ENCODE measurements at places on chromosomes 5 and 9.

DNA sequence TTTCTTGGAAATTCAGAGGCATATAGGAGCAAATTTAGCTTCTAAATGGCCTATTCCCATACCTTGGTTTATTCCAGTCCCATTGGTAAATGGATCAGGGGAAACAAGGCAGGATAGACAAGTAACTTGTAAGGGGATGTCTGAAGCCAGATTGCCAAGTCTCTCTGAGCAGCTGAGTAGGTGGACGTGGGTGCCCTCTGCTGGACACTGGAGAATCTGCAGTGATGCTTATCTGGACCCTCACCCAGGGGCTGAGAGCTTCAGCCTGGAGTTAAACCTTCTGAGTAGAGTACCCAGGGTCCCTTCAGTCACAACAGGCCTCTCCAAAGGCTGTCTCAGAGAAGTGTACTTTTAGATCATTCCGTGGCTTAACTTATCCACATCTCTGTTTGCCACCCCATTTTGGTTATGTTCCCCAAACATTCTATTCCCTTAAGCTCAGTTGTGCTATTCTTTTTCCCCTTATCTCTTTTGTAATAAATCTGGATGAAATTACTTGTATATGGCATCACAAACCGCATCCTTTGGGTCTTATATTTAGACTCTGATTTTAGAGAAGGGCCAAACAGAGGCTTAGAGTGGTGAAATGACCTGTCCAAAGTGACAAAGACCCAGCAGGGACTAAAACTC lies 218.3 kb upstream of the GLRA1 start:
- peak; percentile 29 for DNase-seq

GRCh38 chr5:14760548-14761002 lies 96.1 kb downstream of the OTULIN start:
- DNase-seq, result no peak

DNA sequence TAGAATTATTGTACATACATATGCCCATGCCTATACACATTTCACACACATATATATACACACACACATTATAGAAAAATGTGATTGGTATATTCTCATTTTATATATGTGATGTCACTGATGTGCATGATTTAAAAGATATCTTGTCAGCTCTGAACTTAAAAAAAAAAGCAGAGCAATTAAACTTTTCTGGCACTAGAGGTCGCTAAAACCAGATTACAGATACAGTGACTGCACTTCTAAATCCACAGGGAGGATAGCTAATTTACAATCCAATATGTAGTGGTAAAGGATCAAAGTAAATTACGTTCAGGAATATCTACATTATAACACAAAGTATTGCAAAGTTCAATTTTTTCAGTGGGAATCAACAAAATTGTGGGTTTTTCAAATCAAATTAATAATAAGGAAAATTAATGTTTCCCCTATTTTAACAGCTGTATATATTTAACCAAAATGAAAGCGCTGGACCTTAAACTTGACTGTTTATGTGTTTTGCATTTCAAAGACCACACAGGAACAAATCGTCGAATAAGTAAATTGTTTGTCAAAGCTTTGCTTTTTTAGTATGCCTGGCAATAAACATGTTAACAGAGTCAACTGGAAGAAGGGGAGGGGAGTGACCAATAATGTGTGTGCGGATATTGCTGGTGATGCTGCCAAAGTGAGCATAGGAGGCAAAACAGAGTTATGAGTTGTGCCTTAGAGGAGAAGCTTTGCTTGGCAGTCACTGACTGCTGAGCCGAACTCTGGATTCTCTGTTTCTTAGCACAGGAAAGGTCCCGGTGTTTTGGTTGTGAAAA lies 1201.4 kb upstream of the C9orf72 start:
- DNase-seq, result no peak

GRCh38 chr9:134738869-134739659 lies 97.5 kb downstream of the COL5A1 start:
- peak; percentile 9 for DNase-seq

DNA sequence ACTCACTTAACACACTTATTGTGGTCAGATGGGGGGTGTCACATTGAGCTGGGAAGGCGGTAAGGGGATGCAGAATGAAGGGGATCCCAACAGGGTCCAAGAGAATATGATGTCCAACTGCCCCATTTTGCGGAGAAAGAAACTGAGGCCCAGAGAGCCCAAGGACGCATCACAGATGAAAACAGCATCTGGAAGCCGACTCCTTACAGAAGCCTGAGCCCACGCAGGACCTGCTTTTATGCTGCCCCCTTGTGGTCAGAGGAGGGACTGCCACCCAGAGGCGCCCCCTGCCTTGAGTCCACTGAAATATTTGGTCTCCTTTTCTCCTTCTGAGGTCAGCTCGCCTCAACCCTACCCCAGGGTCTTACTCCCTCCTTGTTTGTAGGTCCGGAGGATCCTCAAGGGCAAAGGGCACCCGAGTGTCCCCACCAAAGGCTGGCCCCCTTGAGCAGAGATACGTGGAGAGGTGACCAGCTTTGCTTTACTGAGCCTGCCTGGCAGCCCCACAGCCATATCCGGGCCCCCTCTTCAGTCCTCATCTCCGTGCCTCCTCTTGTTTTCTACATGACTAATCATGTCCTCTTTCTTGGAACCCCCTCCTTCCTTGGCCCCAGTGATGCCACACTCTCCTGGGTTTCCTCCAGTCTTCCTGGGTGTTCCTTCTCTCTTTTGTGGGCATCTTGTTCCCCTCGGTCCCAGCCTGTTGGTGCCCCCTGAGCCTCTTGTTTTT lies 30.0 kb upstream of the TTLL11 start:
- DNase-seq, result peak; percentile 34

- no peak for DNase-seq
Observed at GRCh38 chr5:33905381-33905780, 13.6 kb upstream of the ADAMTS12 start.

GRCh38 chr5:17156463-17156862 lies 61.0 kb upstream of the BASP1 start:
- no peak for DNase-seq

DNA sequence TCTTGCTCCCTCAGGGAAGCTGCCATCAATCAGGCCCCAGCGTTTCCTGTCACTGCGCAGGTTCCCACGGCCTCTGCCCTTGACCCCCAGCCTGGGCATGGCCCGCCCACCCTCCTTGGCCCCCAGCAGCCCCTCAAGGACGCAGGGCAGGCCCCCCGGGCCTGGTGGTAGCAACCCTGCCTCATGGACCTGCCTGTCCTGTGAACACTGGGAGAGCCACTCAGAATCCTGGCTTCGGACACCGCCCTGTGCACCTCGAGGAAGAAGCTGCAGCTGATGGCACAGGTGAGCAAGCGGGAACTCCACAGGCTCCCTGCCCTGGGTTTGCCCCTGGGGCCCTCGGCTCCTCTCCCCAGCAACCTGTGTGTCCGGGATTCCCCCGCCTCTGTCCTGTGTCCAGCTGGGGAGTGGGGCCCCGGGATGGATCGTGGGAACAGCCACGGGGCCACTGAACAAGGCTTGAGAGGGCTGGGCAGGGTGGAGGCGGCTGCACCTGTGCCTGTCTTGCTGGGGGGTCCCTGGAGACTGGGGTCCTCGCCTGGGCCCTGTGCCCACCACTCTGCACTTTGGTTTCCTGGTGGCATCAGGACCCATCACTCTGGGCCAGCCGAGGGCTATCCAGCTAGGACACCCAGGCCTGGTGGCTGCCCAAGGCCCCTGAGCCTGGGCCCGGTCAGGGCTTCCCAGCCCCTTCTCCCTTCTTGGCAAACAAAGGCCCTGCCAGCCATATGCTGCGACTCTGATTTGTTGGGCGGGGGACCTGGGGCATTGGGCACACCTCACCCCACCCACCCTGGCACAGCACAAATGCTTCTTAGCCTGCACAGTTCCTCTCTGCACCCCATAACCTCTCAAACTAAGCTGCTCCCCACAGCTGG lies 33.5 kb upstream of the EGFL7 start:
- no peak for DNase-seq

GRCh38 chr5:140383300-140383699 lies 18.3 kb upstream of the ANKHD1 start:
- no peak for DNase-seq

DNA sequence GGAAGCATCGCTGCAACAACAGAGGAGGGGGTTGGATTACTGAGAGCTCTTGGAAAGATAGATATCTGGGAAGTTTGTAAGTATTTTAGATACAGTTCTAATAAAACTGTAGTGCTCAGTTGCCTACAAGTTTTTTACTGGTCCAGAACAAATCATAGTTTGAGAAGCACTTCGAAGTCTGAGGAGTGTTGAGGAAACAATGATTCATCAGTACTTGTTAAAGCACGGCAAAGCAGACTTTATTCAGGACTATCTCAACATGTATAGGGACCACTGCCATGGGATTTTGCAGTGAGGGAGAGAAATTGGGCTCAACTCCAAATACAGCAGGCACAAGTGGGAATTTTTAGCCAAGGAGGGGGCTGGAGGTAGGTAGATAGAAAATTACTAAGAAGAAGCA lies 25.3 kb upstream of the RECK start:
- DNase-seq, result no peak

- DNase-seq, result no peak
Observed at GRCh38 chr5:62354028-62354874, 48.2 kb downstream of the KIF2A start.

DNA sequence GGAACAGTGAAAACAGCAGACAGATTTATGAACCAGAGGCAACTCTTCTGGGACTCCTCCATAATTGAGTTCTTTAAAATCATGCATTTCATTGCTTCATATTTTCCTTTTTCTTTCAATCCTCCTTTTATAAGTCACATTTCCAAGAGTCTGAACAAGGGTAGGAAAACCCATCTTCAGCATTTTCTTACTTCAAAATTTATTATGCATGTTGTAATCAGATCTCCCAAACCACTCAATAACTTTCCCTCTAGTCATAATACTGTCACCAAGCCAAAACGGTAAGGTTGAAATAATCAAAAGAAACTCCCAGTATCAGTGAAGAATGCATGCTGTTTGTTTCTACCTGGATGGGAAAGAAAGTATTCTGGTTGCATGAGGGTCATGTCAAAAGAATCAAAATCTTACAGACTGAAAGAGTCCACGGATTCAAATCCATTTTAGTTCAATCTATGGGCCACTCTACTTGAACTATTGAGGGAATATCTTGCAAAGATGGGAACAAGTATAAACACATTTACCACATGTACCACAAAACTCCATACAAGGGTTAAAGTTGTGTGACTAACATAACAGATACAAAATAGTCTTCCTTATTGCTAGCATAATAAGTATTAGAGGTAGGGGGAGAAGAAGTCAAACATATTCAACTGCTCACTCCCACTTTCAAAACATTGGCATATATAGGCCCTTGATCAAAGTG lies 797.3 kb downstream of the MAT2B start:
- no peak for DNase-seq

DNA sequence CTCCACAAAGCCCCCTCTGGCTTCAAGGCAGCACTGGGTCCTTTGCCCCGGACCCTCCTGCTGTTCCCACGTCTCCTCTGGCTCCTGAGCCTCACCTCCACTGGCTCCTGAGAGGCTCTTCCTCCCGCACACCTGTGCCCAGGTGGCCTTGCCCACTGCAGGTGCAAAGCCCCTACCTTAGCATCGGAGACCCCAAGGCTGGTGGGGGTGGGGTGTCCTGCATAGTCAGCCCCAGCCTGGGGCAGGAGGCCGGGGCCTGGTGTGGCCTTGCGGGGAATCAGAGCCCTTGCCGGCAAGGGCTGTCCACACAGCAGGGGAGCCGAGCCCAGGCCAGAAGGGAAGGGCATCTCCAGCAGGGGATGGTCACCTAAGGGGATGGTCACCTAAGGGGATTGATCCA lies 41.3 kb upstream of the CEP72 start:
- no peak for DNase-seq

DNA sequence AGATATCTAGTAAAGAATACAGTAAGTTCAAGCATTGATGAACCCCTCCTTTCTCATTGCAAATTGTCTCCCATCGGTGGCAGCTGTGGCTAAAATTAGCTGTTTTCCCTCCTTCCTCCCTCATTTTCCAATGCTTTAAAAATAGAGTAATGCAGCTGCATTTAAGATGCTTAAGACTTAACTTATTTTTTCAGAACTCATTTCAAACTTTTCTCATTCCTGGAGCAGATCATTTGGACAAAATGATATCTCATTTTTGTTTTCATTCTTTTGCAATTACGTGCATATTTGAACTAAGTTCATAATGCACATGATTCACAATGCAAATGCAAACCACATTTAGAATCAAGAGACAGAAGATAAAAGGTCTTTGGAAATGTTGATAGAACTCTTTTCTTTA lies 14.6 kb downstream of the HSPB3 start:
- DNase-seq, result no peak

GRCh38 chr9:95570646-95571045 lies 53.9 kb upstream of the PTCH1 start:
- DNase-seq, result no peak

- no peak for DNase-seq
Observed at GRCh38 chr5:176803943-176804498, 6.3 kb upstream of the UNC5A start.

GRCh38 chr5:76499507-76500161 lies 96.5 kb downstream of the IQGAP2 start:
- DNase-seq, result no peak

DNA sequence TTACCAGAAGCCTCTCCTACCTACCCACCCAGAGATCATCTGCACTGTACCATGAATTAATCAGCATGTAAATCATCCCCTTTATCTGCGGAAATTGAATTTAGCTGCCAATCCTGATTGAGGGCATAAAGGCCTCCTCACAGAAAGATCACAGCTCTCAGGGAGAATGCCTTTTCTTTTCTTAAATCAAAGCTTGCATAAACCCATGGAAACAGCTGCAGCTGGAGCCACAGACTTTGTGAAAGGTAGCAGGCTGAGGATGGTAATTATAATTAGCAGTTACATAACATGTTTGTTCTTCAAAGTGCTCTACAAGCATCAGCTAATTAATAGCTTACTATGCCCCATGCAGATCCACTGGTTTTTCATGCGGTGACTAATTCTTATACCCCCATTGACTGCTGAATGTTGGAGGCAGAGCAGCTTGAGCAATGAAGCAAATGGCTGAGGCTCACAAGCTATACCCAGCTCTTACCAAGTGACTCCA lies 54.6 kb downstream of the SUSD1 start:
- DNase-seq, result no peak

DNA sequence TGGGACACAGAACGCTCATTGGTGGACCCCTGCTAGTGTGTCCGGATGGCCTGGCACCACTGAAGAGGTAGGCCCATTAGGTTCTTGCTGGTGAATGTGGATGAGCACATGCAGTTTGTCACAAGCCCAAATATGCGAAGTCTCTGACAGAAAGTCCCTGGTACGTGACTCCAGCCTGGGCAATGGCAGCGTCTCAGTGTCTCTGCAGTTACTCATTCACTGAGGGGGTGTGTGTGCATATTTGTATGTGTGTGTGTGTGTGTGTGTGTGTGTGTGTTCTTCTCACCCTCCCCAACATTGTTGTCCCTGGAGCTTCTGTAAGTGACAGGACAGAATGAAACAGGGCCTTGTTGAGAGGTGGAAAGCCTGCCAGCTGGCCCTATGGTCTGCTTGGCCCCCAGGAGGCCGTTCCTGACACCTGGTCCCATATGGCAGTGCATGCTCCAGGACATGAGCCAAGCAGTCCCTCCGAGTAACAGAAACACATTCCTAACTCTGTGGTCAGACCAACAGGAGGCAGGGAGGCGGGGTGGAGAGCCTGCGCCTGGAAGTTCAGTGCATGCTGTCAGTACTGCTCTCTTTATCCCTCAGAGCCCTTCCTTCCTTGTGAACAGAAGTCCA lies 169.9 kb downstream of the SLC28A3 start:
- no peak for DNase-seq

All from activated CD4-positive, CD25-positive, alpha-beta regulatory T cell (primary cell).